ENCODE measurements at places on chromosomes 7 and 10. TPM values are rescaled to one million over a fixed set of nuclear protein-coding genes. Genes with fewer than 3 reads are reported as not detected.

EPO gene
- 0.19 TPM for polyA plus RNA-seq

GRCh38 chr7:83109352-83109751, 53.3 kb downstream of the PCLO start:
- no peak for DNase-seq
- no peaks in the 10 kb centered on the region for H3K36me3 ChIP-seq
- no peaks in the 10 kb centered on the region for H3K4me1 ChIP-seq
- no peak overlapping the region for H3K27ac ChIP-seq

GRCh38 chr10:127919418-127920271, 12.7 kb downstream of the PTPRE start:
- no peak overlapping the region for H3K27ac ChIP-seq
- peaks cover 2% of the 10 kb centered on the region for H3K36me3 ChIP-seq
- H3K4me1 ChIP-seq, result peaks cover 23% of the 10 kb centered on the region
- no peak for DNase-seq

HPS1 gene
- polyA plus RNA-seq, result 84.2 TPM

FEZF1 gene
- not detected for polyA plus RNA-seq

LRRD1 gene
- 0.19 TPM for polyA plus RNA-seq

GRCh38 chr10:99430116-99430450, 341 bp downstream of the GOT1 start:
- peak overlapping the region; percentile 79 for H3K27ac ChIP-seq
- H3K4me3 ChIP-seq, result peak overlapping the region; percentile 95
- no peak for DNase-seq
- H3K36me3 ChIP-seq, result peaks cover 6% of the 10 kb centered on the region

VPS37D gene
- polyA plus RNA-seq, result 4.5 TPM

ING3 gene
- polyA plus RNA-seq, result 22.6 TPM

GRCh38 chr7:44257618-44258422, 57.0 kb downstream of the YKT6 start:
- H3K36me3 ChIP-seq, result no peaks in the 10 kb centered on the region
- H3K27me3 ChIP-seq, result peaks cover 3% of the 10 kb centered on the region
- peak; percentile 48 for DNase-seq
- H3K27ac ChIP-seq, result peak overlapping the region; percentile 29

DNA sequence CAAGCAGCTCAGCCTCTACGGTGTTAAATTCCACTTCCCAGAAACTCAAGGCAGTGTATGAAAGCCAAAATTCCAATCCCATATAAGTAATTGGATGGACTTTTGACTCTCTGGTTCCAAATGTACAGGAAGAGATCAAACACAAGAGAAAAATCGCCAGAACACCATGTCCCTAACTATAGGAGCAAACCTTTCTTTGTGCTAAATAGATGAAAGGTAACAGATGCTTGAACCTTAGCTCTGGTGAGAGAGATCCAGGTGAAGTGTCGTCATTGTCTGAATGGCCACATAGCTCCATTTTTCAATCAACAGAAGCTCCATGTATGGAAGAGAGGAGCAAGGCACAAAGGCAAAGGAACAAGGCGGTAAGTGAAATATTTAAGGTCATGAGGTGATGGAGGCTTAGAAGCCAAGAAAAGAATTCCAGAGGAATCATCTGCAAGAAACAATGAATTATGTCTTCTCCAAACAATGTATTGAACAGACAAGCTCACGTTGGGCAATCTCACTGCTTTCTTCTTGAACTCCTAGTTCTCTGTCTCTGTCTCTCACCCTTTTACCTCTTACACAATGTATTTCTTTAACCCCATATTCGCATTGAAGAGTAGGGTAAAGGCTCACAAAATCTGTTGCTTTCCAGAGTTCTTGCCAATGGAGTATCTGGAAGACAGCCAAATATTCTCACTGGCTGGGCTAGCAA, 585.1 kb downstream of the GATA3 start:
- H3K4me3 ChIP-seq, result no peak overlapping the region
- H3K27ac ChIP-seq, result no peak overlapping the region
- H3K4me1 ChIP-seq, result no peaks in the 10 kb centered on the region
- H3K27me3 ChIP-seq, result no peaks in the 10 kb centered on the region
- no peak for DNase-seq

PYROXD2 gene
- 14.4 TPM for polyA plus RNA-seq

NPY4R2 gene
- 0.79 TPM for polyA plus RNA-seq

GRCh38 chr10:88036126-88036525, 172.7 kb downstream of the PTEN start:
- peaks cover 8% of the 10 kb centered on the region for H3K4me1 ChIP-seq
- no peak overlapping the region for H3K27ac ChIP-seq
- H3K36me3 ChIP-seq, result no peaks in the 10 kb centered on the region
- H3K4me3 ChIP-seq, result no peak overlapping the region
- H3K27me3 ChIP-seq, result no peaks in the 10 kb centered on the region

GRCh38 chr7:5502721-5503243, 79.1 kb upstream of the TNRC18 start:
- H3K27ac ChIP-seq, result no peak overlapping the region
- DNase-seq, result no peak
- no peaks in the 10 kb centered on the region for H3K27me3 ChIP-seq
- no peak overlapping the region for H3K4me3 ChIP-seq
- H3K4me1 ChIP-seq, result no peaks in the 10 kb centered on the region

GRCh38 chr7:122827763-122828162, 58.5 kb downstream of the CADPS2 start:
- H3K27me3 ChIP-seq, result no peaks in the 10 kb centered on the region
- no peak overlapping the region for H3K4me3 ChIP-seq
- H3K27ac ChIP-seq, result no peak overlapping the region
- DNase-seq, result no peak
- no peaks in the 10 kb centered on the region for H3K4me1 ChIP-seq
- H3K36me3 ChIP-seq, result no peaks in the 10 kb centered on the region

DNA sequence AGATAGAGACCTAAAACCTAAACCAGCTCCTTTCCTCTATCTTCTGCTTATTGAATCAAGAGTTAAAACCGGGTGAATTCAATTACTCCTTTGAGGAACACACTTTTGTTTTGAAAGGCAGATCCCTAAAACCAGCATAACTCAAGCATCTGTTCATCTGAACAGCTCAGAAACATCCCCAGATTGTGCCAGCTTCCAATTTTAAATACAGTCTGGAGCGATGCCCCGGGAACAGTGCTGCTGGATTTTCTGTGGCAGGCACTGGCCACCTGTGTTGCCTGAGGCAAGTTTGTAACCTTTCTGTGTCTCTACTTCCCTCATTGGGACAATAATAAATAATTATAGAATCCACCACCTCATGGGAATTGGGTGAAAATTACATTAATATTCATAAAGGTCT, 281.4 kb upstream of the NFE2L3 start:
- no peak overlapping the region for H3K27ac ChIP-seq
- no peak for DNase-seq
- H3K36me3 ChIP-seq, result no peaks in the 10 kb centered on the region
- H3K4me1 ChIP-seq, result no peaks in the 10 kb centered on the region
- peaks cover 86% of the 10 kb centered on the region for H3K27me3 ChIP-seq
- no peak overlapping the region for H3K4me3 ChIP-seq

DNA sequence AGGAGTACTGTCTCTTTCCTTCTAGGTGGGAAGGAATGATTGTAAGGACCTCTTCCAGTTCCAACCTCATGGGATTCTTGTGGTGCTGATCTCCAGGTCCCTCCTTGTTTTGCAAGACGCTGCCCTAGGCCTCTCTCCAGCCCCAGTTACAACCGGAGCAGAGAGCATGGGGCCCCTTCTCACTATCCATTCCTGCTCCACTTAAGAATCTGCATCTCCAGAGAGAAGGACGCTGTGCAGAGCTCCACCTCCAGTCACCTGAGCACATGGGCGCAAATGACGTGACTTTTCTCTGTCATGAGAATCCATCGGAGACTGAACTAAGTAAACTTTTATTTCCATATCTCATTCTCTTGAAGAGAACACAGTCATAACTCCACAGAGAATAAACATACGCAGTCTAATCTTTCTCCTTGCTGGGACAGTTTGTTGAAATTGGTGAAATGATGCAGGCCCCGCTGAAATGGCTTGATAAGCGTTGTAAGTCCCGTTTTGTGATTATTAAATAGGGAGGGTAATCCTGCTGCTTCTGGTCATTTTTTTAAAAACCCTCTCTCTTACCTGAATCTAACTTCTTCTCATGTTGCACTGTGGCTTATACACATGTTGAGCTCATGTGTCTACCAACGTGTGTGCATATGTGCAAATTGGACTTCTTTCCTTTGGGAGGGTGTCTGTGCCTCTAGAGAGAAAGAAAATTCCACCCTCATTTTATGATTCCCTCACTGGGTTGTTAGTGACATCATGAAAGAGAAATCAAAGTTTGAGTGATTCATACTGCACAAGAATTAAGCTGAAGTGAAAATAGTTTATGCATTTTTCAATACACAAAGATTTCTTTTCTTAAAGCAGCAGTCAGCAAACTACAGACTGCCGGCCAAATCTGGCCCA, 133.2 kb upstream of the TBX20 start:
- H3K36me3 ChIP-seq, result no peaks in the 10 kb centered on the region
- DNase-seq, result no peak
- H3K27me3 ChIP-seq, result no peaks in the 10 kb centered on the region
- no peak overlapping the region for H3K4me3 ChIP-seq
- no peaks in the 10 kb centered on the region for H3K4me1 ChIP-seq

GRCh38 chr7:123863461-123863860, 18.5 kb downstream of the HYAL4 start:
- peaks cover 16% of the 10 kb centered on the region for H3K4me1 ChIP-seq
- H3K27ac ChIP-seq, result peak overlapping the region; percentile 42
- no peak overlapping the region for H3K4me3 ChIP-seq
- DNase-seq, result no peak
- H3K36me3 ChIP-seq, result no peaks in the 10 kb centered on the region
- no peaks in the 10 kb centered on the region for H3K27me3 ChIP-seq

DNA sequence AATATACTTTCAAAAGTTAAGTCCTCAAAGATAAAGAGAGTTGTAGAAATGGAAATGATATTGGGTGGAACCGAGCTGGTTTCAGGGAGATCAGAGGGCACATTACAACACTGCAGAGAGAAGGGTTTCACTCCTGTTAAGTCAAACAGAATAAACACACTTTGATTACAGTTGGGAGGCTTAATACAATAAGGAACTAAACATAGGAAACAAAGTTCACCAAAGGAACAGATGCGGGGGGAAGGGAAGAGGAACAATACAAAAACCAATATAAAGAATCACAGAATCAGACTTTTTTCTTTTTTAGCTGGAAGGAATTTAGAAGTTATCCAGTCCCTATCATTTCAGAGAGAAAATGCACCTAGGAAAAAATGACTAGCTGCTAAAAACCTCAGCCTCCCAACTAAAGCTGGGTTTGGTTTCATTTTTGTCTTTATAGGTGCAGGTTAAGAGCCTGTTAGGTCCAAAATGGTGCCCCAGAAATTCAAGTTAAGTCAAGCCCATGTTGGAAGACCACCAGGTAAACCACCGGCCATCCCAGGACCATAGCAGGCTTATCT, 81.9 kb downstream of the DNMBP start:
- peak overlapping the region; percentile 80 for H3K4me3 ChIP-seq
- peak; percentile 87 for DNase-seq
- no peaks in the 10 kb centered on the region for H3K27me3 ChIP-seq
- peaks cover 14% of the 10 kb centered on the region for H3K4me1 ChIP-seq
- H3K36me3 ChIP-seq, result no peaks in the 10 kb centered on the region
- H3K27ac ChIP-seq, result peak overlapping the region; percentile 91

- no peaks in the 10 kb centered on the region for H3K4me1 ChIP-seq
- H3K27ac ChIP-seq, result no peak overlapping the region
- H3K27me3 ChIP-seq, result no peaks in the 10 kb centered on the region
Observed at GRCh38 chr7:157656195-157656769, 319.5 kb downstream of the DNAJB6 start.

- DNase-seq, result no peak
- no peaks in the 10 kb centered on the region for H3K27me3 ChIP-seq
- H3K4me3 ChIP-seq, result no peak overlapping the region
- no peaks in the 10 kb centered on the region for H3K36me3 ChIP-seq
- no peak overlapping the region for H3K27ac ChIP-seq
Observed at GRCh38 chr10:88243202-88243744, 339.8 kb downstream of the RNLS start.

LHFPL3 gene
- polyA plus RNA-seq, result 8.4 TPM

MSMB gene
- polyA plus RNA-seq, result 0.25 TPM

FAM241B gene
- polyA plus RNA-seq, result 6.4 TPM

GRCh38 chr7:2175514-2175913, 57.2 kb downstream of the MAD1L1 start:
- H3K27me3 ChIP-seq, result no peaks in the 10 kb centered on the region
- no peak overlapping the region for H3K27ac ChIP-seq
- H3K4me3 ChIP-seq, result no peak overlapping the region
- peaks cover 8% of the 10 kb centered on the region for H3K4me1 ChIP-seq

DNA sequence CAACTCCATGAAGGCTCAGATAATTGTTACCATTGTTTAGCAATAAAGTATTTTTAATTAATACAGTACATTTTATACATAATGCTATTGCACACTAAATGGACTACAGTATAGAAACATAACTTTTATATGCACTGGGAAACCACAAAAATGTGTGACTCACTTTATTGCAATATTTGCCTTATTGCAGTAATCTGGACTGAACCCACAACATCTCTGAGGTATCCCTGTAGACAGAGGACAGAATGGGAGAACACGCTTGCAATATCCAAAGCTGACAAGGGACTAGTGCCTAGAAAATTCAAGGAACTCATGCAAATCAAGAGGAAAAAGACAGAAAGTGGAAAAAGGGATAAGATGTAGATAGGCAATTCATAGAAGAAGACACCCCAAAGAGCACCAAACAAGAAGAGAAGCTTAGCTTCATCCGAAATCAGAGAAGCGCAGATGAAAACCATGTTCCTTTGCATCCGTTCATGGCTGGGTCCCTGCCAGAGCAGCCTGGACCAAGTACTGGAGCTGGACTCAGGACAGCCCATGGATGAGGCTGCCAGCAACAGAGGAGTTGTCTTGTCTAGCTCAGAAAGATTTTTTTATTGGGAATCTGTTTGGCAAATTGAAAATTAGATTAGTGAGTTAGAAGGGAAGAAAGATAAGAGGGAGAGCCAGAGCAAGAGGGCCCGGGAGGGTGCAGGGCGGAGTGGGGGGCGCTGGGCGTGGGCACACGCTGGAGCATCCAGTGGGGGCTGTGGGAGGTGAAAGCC, 16.0 kb upstream of the GALNTL5 start:
- no peaks in the 10 kb centered on the region for H3K36me3 ChIP-seq
- no peaks in the 10 kb centered on the region for H3K27me3 ChIP-seq
- no peaks in the 10 kb centered on the region for H3K4me1 ChIP-seq
- DNase-seq, result no peak
- H3K4me3 ChIP-seq, result no peak overlapping the region
- no peak overlapping the region for H3K27ac ChIP-seq

- H3K4me3 ChIP-seq, result no peak overlapping the region
- peaks cover 18% of the 10 kb centered on the region for H3K4me1 ChIP-seq
- no peak overlapping the region for H3K27ac ChIP-seq
- H3K36me3 ChIP-seq, result peaks cover 88% of the 10 kb centered on the region
- H3K27me3 ChIP-seq, result no peaks in the 10 kb centered on the region
Observed at GRCh38 chr7:75983471-75984129, 10.8 kb downstream of the TMEM120A start.

CAV1 gene
- polyA plus RNA-seq, result 100 TPM

TMEM176A gene
- polyA plus RNA-seq, result 300 TPM

ZNF117 gene
- 31.1 TPM for polyA plus RNA-seq

Data from large intestine (tissue), 12 donors.